H9 (cell line): ENCODE measurements at places on chromosomes 4 and X.
A peak's percentile ranks its signal among the peaks of the same experiment; 100 is the strongest.

DNA sequence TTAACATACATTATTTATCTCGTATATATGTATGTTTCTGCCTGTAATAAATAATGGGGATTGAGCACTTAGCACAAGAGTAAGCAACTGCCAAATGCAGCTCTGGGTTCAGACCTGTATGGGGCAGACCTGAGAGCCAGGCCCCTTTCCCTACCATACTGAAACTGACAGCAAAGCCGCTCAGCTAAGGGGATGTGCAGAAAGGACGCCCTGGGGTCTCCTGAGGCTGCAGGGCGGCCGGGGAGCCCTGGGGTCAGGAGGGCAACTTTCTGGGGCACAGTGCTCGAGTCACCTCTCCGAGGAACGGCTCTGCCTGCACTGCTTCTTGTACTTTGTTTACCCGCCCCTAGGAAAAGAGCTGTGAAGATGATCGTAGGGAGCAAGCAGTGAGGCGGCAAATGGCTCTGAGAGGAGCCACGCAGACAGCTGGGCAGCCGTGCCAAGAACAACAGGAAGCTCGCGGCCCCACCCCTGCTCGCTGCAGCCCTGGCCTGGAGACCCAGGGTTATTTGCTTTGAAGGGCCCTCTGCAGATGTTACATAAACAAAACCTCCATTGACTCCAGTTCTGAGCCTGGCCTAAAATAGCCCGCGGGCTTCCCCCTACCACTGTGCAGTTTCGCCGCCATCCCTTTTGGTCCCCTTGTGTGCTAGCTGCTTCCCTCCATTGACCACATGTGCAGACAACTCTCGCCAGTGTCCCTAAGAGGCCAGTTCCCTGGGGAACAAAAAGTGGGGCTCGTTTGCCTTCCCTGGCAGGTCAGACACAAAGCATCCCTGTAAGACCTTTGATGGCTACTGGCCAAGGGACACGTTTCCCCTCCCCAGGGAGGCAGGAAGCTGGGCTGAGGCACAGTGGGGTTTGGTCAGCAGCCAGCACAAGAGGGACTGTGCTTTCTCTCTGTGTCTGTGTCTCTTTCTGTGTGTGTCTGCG, 111.3 kb upstream of the LNX1 start:
- peak; percentile 49 for DNase-seq

- no peak for DNase-seq
These were observed 186.7 kb downstream of the USP46 start for GRCh38 chr4:52472444-52472843.

GRCh38 chrX:95884186-95884585, 800.5 kb upstream of the DIAPH2 start:
- no peak for DNase-seq

- DNase-seq = peak; percentile 79
These were observed 48.2 kb upstream of the PHOX2B start for GRCh38 chr4:41796545-41797210.

GRCh38 chr4:153628796-153629315, 55.2 kb upstream of the TLR2 start:
- DNase-seq = no peak

- DNase-seq = no peak
These were observed 1.4 kb upstream of the DOK7 start for GRCh38 chr4:3461515-3462291.

- peak; percentile 45 for DNase-seq
These were observed 82.8 kb downstream of the LIMCH1 start for GRCh38 chr4:41620594-41621256.

DNA sequence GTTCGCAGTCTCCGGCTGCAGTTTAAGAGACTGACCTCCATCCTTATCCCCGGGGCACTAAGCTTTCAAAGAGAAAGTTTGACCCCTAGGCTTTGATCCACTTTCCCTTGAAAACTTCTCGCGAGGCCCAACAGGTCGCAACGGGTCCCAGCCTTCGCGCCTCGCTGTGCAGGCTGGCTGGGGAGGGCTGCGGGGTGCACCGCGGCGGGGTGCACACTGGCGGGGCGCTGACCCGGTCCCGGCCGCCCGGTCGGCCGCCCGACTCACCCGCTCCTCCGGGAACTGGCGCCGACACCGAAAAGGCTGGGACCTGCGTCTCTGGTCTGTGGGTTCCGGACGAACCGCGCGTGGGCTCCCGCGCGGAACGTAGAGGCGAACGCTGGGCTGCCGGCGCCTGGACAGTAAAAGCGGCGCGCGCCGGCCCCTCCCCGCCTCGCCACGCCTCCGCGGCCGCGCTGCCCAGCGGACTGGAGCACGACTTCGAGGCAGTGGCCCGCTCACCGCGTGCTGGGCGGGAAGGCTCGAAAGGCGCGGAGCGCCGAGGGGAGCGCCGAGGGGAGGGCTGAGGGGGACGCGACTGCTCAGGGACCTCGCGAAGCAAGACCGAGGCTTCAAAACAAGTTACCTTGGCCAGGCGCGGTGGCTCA, at the start of gene TAF7L:
TAF7L (minus strand) TSS at position 378 of the 647 bp plus-strand sequence. CDS start 3,791 bp downstream, outside the sequence.
- DNase-seq = peak; percentile 28

DNA sequence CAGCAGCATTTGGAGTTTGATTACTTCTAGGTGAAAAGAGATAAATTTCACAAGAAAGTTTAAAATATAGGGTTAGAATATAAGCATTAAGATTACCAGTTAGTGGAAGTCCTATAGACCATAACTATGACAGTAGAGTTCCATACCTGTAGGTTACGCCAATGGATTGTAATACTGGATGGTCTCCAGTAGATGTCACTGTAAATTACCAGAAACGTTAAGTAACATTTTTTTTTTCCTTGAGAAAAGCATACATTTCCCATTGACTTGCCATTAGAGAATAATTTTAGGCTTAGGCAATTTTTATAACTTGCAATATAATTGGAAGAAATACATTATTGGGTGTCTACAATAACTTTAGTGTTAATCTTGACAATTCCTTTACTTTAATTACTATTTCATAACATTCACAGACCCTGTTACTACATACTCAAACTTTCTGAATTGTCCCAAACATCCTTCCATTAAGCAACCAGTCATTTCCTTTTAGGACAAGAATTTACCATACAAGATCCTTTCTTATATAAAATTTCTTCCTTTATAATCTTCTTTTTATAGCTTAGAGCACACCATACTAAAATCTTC, 304.1 kb upstream of the TECRL start:
- DNase-seq = no peak

GRCh38 chrX:49840679-49841078, 11.6 kb downstream of the PAGE4 start:
- peak; percentile 84 for DNase-seq
